ENCODE measurements at places on chromosomes 4 and X.

DNA sequence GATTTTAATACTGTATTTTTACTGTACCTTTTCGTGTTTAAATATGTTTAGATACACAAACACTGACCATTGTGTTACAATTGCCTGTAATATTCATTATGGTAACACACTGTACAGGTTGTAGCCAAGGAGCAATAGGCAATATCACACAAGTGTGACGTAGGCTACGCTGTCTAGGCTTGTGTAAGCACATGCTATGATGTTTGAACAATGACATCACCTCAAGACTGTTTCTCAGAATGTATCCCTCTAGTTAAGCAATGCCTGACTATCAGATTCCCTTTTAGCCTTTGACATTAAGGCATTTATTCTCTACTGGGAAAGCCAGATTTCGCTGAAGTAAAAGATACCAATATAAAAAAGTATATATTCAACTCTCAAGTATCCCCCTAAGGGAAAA, 66.2 kb downstream of the VCX3A start:
- no peak for DNase-seq

DNA sequence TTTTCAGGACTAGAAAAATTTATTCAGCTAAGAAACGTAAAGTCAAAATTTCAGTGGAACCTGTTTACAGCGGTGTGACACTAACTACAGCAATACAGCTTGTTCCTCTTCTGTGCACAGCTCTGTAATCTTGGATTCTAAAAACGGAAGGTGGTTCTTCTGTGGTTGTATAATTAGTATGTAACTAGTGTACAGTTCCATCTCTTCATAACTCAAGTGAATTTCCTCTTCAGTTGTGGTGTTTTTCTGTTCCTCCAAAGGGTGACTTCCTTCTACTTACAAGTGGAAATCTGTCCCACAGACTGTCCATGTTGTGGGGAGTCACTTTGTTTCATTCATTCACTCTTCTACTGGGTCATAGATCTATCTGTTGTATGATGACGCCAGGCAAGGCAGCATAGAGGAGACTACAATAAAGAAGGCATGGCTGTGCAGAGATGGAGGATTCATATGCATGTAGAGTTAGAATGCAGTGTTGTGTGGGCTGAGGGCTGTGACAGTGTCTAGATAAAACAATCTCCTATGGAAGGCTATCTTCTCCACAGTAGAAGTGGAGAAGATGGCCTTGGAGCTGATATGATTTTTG, 5.4 kb downstream of the DAPP1 start:
- no peak for DNase-seq

DNA sequence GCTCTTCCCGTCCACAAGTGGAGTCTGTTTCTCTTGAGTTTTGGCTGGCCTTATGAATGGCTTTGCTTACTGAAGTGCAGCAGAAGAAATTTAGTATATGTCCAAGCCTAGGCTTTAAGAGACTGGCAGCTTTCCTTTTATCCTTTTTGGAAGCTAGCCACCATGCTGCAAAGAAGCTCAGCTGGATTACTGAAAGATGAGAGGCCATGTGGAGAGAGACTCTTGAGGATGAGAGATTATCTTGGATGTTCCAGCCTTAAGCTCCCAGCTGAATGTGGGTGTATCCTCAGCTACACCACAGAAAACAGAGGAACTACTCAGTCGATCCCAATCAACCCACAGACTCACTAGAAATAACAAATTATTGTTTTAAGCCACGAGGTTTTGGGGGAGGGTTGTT, 12.5 kb downstream of the CCNG2 start:
- DNase-seq: peak; percentile 20

DNA sequence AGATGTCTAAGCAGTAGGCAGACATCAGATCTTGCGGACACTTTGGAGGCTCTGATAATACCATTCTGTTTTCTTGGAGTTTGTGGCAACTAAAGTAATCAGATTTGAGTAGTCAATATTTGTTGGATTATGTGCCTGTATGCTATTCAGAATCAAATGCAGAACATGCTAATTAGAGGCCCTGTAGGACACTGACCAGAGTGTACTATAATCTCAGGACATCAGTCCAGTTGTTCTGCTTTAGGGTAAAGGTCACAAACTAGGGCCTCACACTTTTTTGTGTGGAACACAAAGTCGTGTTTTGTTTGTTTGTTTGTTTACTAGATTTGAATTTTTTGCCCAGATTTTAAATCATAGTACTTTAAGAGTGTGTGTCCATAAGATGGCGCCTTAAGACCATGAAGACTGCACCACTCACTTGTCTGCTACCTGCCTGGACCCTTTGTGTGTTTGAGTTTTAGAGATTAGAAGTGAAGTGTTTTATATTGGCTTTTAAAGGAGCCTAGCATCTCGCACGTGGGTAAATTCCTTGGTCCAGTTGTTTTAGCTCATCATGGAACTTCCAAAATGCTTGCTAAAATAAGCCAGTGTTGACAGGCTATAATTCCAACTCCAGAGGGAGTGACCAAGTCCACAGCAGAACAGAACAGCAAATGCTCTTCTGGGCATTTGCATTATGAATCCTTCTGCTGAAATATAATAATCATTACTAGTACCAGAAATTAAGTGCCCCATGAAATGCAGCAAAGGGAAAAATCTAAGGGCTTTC, 34.7 kb downstream of the IL13RA1 start:
- no peak for DNase-seq

GRCh38 chrX:16278927-16279326, 111.6 kb downstream of the MAGEB17 start:
- DNase-seq: no peak

- DNase-seq: no peak
Observed at GRCh38 chrX:56728752-56729151, 291 bp upstream of the NBDY start.

DNA sequence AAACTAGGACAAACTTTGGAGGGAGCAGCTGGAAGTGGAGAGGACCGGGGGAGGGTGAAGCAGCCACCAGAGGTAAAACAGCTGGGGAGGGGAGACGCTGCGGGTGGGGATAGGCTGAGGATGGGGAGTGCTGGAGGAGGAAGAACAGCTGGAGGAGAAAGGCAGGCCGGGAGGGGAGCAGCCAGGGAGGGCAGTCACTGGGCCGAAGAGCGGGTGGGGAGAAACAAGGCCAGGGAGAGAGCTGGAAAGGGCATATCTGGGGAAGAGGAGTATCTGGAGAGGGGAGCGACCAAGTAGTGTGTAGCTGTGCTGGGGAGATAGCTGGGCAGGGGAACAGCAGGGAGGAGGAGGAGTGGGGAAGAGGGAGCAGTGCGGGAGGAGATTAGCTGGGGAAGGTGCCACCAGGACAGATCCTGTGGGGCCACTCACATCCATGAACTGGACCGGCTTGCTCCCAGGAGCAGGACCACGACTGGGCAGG, 2.7 kb downstream of the SLC38A5 start:
- DNase-seq: no peak
